ENCODE measurements at places on chromosomes 16 and 17.

DNA sequence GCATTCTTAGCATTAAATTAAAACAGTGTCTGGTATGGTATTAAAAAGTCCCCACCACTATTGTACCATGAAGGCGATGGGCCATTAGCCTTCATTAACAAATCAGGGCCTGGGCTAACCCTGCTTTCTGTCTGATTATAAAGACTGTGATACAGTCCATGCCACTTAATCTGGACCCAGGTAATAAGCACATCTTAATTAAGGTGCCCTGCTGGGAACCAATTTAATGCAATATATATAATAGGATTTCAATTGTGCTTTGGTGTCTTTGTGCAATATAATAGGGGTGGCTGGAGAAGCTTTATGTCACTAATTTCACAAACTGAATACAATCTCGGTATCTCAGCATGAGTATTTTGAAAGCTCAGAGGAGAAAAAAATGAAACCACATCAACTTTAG is 64.4 kb upstream of the CDH8 start:
- DNase-seq = no peak

DNA sequence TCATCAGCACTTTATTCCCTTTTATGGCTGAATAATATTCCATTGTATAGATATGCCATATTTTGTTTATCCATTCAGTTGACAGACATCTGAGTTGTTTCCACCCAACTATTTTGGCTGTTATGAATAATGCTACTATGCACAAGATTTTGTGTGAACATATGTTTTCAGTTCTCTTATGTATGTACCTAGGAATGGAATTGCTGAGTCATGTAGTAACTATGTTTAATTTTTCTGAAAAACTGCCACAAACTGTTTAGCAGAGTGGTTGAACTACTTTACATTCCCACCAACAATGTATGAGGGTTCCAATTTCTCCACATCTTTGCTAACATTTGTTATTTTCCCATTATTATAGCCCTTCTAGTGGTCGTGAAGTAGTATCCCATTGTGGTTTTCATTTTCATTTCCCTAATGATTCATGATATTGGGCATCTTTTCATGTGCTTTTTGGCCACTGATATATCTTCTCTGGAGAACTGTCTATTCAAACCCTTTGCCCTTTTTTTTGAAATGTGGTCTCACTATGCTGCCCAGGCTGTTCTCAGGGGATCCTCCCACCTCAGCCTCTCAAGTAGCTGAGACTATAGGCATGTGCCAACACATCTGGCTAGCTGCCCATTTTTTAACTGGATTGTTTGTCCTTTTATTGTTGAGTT is 26.3 kb downstream of the SMURF2 start:
- DNase-seq = no peak

DNA sequence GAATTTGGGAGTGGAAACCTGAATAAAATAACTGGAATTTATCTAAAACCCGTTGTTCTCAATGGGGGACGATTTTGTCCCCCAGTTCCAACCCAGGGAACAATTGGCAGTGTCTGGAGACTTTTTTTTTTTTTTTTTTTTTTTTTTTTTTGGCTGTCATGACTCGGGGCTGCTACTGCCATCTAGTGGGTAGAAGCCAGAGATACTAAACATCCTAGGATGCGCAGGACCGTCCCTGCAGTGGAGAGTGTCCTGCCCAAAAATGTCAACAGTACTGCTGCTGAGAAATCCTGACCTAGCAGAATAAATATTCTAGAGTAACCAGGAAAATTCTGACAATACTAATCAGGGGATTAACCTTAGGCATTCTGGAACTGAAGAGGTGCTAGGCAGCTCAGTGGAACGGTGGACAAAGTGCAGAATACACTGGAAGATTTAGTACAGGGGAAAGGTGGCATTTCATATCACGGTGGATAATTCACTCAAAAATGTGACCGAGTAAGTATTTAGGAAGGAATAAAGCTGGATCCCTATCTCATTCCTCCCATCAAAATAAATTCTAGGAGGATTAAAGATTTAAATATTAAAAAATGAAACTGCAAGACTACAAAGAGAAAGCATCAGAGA is 107.6 kb downstream of the SPECC1 start:
- no peak for DNase-seq

DNA sequence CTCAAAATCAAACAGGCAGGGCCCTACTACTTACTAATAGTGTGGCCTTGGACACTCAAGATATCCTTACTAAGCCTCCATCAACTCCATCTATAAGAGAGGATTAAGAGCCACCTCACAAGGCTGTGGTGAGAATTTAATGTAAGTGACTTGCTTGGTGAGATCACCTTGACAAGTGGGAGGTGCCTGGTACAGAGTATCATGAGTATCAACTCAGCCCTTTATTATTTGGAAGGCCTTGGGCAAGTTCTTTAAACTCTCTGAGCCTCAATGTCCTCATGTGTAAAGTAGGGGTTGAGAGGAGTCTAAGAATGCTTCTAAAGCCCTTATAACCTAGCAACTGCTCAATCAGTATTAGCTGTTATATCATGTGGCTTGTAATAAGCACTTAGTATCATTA is 15.0 kb downstream of the THUMPD1 start:
- no peak for DNase-seq

DNA sequence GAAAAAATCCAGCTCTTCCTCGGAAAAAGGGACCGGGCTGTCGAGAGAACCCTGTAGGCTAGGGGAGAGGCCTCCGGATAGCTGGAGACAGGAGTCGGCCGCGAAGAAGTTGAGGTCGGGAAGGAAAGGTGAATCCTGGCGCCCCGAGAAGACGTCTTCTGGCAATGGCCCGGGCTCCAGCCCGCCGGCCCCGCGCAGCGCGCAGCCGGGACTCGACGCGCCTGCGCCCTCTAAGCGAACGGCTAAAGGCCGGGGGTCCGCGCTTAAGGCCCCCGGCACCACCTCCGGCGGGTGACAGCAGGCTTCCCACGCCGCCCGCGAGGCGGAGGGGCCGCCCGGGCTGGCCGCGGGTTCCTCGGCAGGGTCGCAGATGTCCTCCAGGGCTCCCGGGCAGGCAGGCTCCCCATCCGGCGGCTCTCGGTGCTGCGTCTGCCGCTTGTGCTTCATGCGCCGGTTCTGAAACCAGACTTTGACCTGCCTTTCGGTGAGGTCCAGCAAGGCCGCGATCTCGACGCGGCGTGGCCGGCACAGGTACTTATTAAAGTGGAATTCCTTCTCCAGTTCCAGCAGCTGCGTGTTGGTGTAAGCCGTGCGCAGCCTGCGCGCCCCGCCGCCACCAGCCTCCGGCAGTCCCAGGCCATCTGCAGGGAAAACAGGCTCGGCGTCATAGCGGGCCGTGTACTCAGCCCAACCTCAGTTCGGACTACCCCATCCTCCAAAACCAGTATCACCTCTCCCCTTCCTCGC is 1.6 kb downstream of the HOXB2 start:
- DNase-seq = no peak
